GM23338 (cell line): ENCODE measurements at places on chromosomes 7 and 10.

DNA sequence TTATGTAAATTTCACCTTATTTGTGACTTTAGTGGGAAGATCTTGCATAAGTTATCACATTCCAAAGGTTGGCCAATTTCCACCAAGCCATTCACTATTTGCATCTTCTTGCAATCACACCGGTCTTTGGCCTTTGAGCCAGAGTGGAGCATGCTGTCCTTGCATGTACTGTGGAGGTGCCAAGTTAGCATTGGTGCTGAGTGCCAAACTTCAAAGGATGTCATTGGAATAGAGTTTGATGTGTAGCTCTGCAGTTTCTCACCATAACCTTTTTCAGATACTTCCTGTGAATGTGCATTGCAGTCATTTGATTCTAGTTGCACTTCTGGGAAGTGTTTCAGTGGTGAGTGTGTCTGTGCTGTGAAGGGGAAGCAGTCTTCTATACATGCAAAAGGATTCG is 620.6 kb downstream of the SUGCT start:
- DNase-seq = no peak

- DNase-seq = peak; percentile 94
These were observed 657 bp downstream of the HACD1 start for GRCh38 chr10:17616403-17617030.

- DNase-seq = no peak
These were observed 35.5 kb upstream of the PTPRZ1 start for GRCh38 chr7:121837462-121837861.

- no peak for DNase-seq
These were observed 5.4 kb downstream of the GPRIN2 start for GRCh38 chr10:46550795-46551700.

- no peak for DNase-seq
These were observed 92.6 kb downstream of the PTPRE start for GRCh38 chr10:127999297-128000129.

DNA sequence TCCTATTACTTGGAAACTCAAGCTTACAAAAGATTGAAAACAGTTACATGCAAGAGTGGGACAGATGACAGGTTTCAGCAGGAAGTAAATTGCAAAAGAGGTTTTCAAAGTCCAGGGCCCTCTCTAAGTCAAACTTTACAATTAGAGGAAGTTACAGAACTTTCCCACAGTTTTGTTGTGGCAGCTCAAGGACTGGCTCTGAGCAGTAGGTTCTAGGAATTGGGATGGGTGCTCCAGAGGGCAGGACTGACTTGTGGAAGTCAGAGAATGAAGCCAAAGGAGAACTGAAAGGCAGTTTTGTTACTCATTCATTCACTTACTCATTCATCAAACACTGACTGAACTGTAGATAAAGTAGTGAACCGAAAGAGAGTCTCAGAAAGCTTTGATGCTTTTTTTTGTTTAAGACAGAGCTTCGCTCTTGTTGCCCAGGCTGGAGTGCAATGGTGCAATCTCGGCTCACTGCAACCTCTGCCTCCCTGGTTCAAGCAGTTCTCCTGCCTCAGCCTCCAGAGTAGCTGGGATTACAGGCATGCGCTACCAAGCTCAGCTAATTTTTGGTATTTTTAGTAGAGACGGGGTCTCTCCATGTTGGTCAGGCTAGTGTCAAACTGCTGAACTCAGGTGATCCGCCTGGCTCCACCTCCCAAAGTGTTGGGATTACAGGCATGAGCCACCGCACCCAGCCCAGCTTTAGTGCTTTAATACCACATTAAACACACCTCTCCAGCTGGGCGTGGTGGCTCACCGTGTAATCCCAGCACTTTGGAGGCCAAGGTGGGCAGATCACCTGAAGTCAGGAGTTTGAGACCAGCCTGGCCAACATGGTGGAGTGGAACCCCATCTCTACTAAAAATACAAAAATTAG is 66.8 kb upstream of the CCNJ start:
- DNase-seq = no peak

DNA sequence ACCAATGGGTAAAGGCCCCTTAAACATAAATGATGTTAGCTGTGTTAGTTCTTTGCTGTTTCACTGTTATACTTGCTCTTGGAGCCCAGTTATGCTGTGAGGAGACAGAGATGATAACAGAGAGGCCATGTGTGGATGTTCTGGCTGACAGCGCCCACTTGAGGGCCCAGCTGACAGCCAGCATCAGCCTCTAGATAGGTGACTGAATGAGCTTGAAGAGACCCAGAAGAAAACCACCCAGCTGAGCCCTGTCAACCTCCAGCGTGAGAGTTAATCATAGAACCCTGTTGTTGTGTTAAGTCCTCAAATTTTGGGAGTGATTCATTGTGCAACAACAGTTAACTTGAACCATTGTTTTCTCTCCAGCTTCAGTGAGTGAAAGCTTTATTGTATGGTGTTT is 91.7 kb downstream of the GLRX3 start:
- DNase-seq = no peak

DNA sequence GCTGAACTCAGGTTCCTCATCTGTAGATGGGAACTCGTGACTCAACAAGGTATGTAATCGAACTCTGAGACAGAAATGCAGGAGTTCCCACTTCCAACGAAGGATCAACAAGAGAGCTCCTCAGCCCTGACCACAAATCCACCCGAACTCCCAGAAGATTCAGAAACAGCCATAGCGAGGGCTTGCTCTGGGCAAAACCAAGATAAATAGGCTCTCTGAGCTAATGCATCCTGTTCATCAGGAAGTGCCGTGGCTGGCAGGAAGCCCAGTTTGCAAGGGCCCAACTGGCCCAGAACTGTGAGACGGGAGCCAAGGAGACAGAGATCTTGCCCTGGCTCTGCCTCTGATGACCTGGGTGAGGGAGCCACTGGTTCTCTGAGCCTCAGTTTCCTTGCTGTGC is 141.7 kb upstream of the PFKP start:
- no peak for DNase-seq

GRCh38 chr7:23482686-23483085 is 12.4 kb upstream of the IGF2BP3 start:
- no peak for DNase-seq

- DNase-seq = no peak
These were observed 346.0 kb upstream of the BMPER start for GRCh38 chr7:33559324-33559710.

- DNase-seq = peak; percentile 63
These were observed 76.3 kb downstream of the FOXI2 start for GRCh38 chr10:127813290-127813689.

GRCh38 chr10:22670788-22671187 is 43.6 kb downstream of the PIP4K2A start:
- DNase-seq = no peak

DNA sequence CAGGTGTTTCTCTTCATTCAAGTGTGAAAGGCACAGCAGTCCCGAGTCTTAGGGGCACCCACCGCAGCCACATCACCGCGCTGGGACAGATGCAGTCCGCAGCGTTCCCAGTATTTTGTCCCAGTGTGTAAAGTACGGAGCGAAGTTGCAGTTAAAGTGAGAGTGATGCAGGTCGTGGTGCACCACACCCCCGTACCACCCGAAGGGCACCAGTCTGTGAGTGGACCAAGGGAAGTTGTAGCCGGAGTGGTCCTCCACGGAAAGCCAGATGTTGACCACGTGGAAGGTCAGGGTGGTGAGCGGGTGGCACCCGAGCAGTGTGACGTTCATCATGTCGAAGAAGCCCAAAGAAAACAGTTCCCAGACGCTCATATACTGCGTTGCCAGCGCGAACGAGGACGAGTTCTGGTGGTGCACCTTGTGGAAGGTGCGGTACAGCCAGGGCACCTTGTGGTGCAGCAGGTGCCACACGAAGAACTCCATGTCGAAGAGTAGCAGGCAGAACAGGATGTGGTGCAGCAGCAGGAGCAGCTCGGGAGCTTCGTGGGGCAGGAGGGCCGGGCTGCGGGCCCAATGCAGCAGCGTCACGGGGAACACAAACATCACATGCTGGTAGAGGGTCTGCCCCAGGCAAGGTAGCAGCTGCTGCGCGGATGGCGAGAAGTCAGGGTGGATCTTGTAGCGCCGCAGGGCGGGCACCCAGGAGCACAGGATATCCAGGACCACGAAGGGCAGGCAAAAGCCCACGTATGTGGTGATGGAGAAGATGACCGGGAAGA is 526 bp downstream of the CH25H start:
- peak; percentile 54 for DNase-seq

- DNase-seq = peak; percentile 37
These were observed 55.0 kb downstream of the HDAC9 start for GRCh38 chr7:18550574-18550973.

DNA sequence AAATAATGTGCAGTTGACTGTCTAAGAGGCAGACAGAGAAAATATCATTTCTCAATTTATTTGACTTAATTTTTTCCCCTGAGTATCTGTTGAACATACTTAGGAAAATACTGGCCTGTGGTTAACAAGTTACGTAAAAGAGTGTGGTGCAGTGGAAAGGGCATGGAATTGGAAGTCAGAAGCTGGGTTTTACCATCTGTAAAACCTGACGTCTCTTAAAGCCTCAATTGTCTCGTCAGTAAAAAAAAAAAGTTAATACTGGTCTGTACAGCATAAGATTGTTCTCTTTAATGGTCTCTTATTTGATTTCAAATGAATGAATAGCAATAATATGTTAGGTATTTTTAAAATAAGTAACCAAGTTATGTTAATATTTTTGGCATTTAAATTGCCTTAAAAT is 67.8 kb downstream of the PHTF2 start:
- DNase-seq = no peak

- DNase-seq = no peak
These were observed 25.3 kb upstream of the FOXL3 start for GRCh38 chr7:264541-265191.

- DNase-seq = no peak
These were observed 91.6 kb upstream of the COL1A2 start for GRCh38 chr7:94303118-94303517.

- DNase-seq = no peak
These were observed 10.4 kb downstream of the VCL start for GRCh38 chr10:74008212-74008731.

GRCh38 chr7:128703609-128704241 is 31.6 kb downstream of the GARIN1A start:
- DNase-seq = no peak

DNA sequence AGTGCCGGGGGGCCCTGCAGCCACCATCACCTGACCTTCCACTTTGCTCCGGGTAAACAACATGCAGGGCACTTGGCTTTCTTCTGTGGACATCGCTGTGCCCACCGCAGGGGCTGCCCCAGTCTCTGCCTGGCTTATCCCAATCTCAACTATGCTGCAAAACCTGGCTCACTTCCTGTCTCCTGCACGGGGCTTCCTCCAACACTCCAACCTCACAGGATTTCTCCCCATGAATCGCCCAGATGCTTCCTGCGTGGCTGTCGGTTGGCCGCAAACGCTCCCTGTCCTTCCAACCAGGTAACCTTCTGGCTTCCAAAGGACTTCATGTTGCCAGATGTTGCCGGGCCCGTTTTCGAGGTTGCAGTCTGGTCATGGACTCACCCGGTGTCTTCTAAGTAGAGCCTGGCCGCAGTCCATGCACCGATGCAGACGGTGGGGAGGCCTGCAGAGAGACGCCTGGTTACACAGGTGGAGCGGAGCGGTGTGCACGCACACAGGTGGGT is 109.0 kb downstream of the VIPR2 start:
- DNase-seq = no peak

- no peak for DNase-seq
These were observed 182.2 kb downstream of the HTR7 start for GRCh38 chr10:90675621-90676020.

- no peak for DNase-seq
These were observed 17.9 kb downstream of the RFC2 start for GRCh38 chr7:74236284-74236683.

- no peak for DNase-seq
These were observed 447 bp downstream of the RSU1 start for GRCh38 chr10:16816830-16817124.

GRCh38 chr7:122166740-122167139 is 22.7 kb upstream of the AASS start:
- no peak for DNase-seq

DNA sequence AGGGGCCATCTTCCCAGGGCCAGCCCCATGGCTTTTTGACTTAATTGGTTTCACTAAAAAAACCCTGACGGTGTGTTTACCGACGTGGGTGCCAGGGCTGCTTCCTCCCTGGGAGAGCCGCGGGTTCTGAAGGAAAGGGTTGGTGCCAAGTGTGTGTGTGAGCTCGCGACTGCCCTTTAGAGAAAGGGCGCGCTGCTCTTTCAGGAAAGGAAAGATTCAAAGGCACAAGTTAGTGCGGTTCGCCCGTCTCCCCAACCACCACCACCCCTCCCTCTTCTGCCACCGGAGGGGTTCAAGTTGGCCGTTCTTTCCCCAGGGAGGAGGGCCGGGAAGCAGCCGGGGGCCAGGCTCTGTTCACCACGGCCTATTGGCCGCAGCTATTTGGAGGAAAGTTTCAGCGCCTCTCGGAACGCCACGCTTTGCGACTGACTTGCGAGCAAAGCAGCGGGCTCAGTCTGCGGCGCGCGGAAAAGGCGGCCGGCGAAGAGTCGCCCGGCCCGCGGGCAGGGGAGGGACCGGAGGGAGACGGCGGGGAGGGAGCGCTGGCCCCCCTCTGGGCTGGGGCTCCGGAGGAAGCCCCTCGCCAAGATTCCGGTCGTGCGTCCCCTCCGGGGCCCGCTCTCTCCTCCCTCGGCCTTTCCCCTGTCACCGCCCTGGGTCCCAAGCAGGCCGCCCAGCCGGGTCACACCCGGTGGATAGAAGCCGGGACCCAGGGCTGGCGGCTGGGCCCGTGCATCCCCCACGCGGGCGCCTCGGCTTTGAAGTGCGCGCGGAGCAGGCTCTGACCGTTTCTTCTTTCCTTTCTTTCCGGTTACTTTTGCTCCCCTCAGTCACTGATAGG is 165.9 kb upstream of the PPP1R3A start:
- DNase-seq = peak; percentile 58

- no peak for DNase-seq
These were observed 63.7 kb downstream of the COL13A1 start for GRCh38 chr10:69865450-69865849.

DNA sequence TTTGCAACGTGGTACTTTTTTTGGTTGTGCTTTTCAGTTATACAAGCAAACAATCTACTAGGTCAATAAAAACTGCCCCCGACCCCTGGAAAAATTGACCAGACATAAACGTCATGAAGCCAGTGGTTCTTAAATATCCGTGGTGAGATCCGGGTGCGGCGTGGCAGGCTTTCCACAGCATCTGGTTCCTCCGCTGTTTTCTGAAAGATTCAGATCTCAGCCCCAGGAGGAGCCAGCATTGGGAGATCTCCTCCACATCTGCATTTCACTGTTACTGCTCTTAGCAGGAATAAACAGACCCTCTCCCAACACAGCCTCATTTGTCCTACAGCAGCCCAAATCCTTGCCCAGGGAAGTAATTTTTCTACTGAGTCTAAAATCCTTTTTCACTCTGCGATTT is 664.3 kb upstream of the FOXK1 start:
- DNase-seq = no peak

GRCh38 chr10:79406683-79407422 is 38.6 kb downstream of the ZCCHC24 start:
- DNase-seq = no peak

- DNase-seq = no peak
These were observed 44.6 kb upstream of the VDAC2 start for GRCh38 chr10:75165684-75166622.

DNA sequence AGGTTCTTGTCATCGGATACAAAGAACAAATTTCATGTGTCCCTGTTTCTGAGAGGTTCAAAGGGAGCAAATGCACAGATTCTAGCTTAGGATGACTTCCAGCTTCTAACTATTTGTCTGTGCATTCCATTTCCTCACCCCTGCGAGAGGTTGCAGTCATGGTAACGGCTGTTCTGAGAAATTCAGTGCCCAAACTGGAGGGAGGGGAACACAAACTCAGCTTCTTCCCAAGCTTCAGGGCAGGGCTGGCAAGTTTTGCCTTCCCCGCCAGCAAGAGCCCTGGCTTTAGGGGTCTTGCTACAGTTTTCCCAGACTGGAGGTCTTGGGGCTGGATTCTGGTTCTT is 11.1 kb downstream of the FAS start:
- DNase-seq = peak; percentile 31

- no peak for DNase-seq
These were observed 343.3 kb downstream of the FRMD4A start for GRCh38 chr10:13987446-13987845.
